ENCODE measurements at places on chromosomes 11 and 22.
A peak's percentile ranks its signal among the peaks of the same experiment; 100 is the strongest.

DNA sequence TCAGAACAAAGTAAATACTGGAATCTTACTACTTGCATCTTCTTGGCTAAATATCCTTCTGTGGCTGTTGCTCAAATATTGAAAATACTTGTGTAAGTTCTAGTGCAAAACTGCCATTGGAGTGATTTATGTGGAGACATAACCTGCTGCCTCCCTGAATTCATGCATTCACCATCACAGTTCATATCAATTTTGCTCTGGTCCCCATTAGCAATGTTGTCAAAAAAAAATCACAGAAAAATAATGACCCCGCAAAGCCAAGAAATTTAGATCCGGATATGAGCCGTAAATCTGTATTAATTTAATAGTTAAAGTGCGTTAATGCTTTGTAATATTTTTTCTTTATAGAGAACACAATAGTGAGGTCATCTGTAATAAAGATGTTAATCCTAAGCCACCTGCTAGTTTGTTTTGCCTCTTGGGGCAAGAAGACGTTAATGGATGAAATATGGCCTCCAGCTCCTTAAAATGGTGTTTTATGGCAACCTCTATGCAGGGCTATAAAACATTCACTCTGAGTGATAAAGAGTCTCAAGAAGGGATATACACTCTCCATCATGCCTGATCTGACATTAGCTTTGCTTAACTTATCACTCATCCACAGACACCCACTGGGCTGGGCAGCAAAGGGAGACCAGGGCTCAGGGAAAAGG is 255.9 kb downstream of the INSC start:
- no peak for DNase-seq

- no peak for DNase-seq
These were observed 76.4 kb downstream of the PRSS23 start for GRCh38 chr11:86876716-86877234.

- DNase-seq: no peak
These were observed 38.7 kb upstream of the LINC01488 start for GRCh38 chr11:69442807-69443137.

DNA sequence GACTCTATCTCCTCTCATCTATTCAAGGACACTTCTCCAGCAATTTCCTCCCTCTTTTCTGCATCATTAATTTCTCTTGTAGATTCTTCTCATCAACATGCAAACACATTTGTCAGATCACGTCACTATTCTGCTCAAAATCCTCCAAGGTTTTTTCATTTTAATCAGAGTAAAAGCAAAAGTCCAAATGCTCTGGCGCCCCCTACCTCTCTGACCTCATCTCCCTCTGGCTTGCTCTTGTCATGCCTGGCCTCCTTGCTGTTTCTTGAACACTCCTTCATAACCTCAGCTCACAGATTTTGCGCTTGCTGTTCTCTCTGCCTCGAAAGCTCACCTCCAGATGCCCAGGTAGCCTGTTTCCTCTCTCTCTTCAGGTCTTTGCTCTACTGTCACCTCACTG is 22.4 kb downstream of the RTCB start:
- peak; percentile 65 for DNase-seq

DNA sequence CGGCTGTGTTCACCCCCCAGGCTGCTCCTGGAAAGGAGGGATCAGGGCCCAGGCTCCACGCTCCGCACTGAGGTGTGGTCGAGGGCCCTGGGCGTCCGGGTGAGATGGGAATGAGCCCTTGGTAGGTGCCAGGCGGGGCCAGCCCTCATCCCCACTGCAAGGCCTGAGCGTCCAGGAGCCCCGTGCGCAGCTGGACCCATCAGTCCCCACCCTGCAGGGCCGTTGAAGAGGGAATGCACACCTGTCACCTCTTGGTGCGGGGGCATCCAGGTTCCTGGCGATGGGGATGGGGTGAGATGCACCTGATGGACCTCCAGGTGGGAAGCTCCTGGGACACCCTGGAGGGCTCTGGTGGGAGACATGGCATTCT is 72.2 kb downstream of the KCNQ1 start:
- no peak for DNase-seq

- no peak for DNase-seq
These were observed 45.1 kb upstream of the ELF5 start for GRCh38 chr11:34558673-34559072.

DNA sequence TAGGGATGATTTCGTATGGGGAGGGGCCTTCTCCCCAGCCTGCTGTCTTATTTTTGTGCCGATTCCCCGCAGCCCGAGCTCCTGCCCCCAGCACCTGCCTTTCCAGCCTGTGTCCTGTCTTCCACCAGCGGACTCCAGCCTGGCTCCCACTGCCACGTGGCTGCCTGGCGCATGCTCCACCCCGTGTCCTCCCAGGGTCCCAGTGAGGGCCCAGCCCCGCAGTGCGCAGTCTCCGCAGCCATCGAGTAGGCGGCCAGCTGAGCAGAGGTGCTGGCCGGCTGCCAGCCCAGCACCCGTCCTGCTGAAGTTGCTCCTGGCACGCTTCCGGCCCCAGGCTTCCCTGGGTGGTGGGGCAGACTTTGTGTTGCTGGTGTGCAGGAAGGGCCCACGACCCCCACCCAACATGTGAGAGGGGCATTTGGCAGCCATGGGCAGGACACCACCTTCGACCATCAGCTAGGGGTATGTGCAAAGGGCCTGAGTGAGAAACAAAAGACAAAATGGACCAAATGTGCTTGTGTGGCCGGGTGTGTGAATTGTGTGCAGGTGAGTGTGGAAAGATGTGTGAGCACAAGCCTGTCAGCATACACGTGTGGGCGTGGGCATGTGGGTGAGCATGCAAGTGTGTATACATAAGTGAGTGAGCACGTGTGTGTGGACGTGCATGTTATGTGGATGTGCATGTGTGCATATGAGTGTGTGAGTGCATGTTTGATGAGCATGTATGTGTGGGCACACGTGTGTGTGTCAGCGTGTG is 55.9 kb downstream of the RTN4R start:
- peak; percentile 45 for DNase-seq

All from Kasumi-1 (cell line).